ENCODE measurements at places on chromosomes 1 and 21.

DNA sequence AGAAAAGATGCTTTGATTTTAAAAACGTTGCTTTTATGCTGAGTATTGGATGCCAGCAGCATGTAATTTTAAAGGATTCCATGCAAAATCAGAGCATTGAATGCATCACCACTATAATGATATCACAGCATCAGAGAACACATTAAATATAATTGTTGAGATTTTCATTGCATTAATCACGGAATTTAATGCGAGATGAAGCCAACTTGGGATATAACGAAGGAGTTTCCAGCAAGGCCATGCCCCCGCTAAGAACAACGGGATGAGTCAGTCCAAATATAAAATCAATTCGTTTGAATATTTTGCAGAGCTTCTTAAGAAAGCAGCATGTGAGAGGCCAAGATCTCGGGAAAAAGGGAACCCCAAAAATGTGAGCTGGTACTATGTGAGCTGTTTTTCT is 423.4 kb upstream of the CHRM3 start:
- no peak for DNase-seq

DNA sequence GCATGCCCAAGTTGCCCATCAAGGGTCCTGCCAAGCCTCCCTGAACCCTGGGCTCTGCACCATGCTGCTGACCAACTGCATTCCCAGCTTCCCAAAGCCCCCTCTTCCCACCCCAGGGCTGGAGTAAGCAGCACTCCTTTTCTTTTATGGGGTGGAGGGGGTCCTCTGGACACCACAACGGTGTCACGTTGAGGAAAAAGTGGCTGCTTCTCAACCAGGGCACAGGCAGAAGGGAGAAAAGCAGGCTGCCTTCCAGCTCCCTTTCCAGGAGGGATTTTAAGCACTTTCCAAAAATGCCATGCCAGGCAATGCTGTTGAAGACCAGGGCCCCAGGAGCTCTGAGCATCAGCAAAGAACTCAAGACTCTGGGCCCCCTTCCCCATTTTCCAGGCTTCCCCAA is 691 bp downstream of the RIMS3 start:
- no peak for DNase-seq

GRCh38 chr1:206979379-206980043 is 9.3 kb upstream of the FCAMR start:
- no peak for DNase-seq

DNA sequence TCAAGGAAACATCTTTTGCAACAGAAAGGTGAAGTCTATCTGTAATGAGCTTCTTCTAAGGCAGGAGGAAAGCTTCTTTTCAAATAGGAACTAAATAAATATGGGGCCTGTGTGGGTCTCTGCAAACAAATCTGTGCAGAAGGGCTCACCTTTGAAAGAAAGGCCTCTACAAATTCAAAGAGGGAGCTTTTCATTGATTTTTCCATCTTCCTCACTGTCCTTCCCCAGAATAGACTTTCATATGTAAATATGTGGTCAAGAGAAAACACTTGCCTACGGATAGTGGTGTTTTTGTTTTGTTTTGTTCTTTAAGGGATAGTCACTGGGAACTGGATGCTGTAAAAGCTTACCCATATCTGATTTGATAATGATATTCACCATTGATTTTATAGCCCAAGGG is 223.4 kb downstream of the DSCAM start:
- DNase-seq, result no peak

DNA sequence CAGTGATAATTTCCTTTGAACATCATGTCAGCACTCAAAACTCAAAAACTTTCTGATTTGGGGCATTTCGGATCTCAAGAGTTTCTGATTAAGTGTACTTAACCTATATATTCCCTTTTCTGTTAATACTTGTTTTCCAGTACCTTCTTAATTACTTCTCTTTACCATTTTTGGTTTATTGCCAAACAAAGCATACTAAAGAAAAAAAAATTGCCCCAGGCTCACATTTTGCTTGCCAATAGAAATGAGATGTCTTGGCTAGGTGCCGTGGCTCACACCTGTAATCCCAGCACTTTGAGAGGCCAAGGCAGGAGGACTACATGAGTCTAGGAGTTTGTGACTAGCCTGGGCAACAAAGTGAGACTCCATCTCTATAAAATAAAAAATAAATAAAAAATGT is 4.8 kb downstream of the PSMD4 start:
- no peak for DNase-seq

- DNase-seq, result no peak
Observed at GRCh38 chr1:213977486-213977842, 10.3 kb upstream of the PROX1 start.
